Liver (tissue), 10 donors: ENCODE measurements at places on chromosomes 3 and 15. TPM values are rescaled to one million over a fixed set of nuclear protein-coding genes. Genes with fewer than 3 reads are reported as not detected.

DNA sequence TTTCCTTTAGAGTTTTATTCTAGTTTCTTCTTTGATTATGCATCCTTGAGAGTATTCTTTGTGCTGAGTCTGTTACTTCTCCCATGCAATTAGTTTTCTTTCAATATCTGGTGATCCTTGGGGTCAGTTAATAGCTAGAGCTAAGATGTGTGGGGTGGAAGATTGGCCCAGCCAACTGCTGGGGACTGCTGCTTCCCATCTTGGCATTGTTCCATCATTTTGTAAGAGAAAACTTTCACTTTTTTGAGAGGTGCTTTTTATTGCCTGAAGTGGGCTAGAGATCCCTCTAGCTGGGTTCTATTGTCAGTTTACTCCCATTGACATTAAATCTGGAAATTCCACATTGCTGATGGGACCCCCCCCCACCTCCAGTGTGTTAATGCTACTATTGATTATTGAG is 15.4 kb downstream of the BCL2L10 start:
- no peak for DNase-seq

DNA sequence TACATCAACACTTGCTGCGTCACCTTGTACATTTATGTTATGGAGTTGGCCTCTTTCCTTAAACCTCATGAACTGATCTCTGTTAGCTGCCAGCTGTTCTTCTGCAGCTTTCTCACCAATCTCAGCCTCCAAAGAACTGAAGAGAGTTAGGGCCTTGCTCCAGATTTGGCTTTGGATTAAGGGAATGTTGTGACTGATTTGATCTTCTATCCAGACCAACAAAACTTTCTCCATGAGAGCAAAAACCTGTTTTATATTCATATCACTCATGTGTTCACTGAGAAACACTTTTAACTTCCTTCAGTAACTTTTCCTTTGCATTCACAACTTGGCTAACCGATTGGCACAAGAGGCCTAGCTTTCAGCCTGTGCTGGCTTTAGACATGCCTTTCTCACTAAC is 1156.0 kb upstream of the CADM2 start:
- no peak for DNase-seq

The PRSS50 gene
- 0.25 TPM for total RNA-seq

GRCh38 chr3:70748593-70748992 is 436.2 kb upstream of the MDFIC2 start:
- no peak for DNase-seq

The AMIGO3 gene
- not detected for total RNA-seq
